ENCODE measurements at places on chromosomes 16 and 17.

- peak; percentile 94 for DNase-seq
- no peaks in the 10 kb centered on the region for H3K27me3 ChIP-seq
- peaks cover 8% of the 10 kb centered on the region for H3K36me3 ChIP-seq
- H3K27ac ChIP-seq = no peak overlapping the region
- H3K4me1 ChIP-seq = no peaks in the 10 kb centered on the region
Measured at GRCh38 chr17:8192070-8192815, 2.3 kb upstream of the BORCS6 start.

DNA sequence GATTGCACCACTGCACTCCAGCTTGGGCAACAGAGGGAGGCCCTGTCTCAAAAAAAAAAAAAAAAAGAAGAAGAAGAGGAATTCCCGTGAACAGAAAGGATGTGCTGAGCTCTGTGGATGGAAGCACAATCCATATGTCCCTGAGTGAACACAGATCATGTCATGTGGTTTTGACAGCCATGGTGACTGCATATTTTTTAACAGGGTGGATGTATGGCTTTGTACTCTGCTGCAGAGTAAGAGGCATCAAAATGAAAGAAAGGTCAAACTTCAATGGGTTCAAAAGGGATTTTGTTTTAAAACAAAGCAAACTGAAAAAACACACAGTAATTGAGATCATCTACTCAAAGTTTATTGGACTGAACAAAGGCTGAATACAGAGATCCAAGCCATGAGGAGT lies 31.5 kb downstream of the MXRA7 start:
- H3K27me3 ChIP-seq = no peaks in the 10 kb centered on the region
- no peak overlapping the region for H3K4me3 ChIP-seq
- no peaks in the 10 kb centered on the region for H3K36me3 ChIP-seq

DNA sequence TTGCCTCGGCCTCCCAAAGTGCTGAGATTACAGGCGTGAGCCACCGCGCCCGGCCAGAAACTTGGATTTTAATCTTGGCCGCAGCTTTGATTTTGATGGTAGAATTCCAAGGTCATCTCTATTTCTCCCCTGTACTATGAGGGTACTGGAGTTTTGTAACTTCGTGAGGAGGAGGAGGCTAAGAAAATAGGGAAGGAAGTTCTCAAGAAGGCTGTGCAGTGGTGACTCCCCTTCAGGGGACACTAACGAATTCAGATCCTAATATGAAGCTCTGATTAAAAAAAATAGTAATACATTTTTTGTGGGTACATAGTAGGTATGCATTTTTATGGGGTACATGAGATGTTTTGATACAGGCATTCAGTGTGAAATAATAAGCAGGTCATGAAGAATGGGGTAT lies 55.9 kb downstream of the LDHD start:
- H3K4me1 ChIP-seq = peaks cover 4% of the 10 kb centered on the region
- H3K27me3 ChIP-seq = no peaks in the 10 kb centered on the region
- H3K27ac ChIP-seq = no peak overlapping the region
- H3K36me3 ChIP-seq = peaks cover 5% of the 10 kb centered on the region
- no peak for DNase-seq
- no peak overlapping the region for H3K4me3 ChIP-seq

DNA sequence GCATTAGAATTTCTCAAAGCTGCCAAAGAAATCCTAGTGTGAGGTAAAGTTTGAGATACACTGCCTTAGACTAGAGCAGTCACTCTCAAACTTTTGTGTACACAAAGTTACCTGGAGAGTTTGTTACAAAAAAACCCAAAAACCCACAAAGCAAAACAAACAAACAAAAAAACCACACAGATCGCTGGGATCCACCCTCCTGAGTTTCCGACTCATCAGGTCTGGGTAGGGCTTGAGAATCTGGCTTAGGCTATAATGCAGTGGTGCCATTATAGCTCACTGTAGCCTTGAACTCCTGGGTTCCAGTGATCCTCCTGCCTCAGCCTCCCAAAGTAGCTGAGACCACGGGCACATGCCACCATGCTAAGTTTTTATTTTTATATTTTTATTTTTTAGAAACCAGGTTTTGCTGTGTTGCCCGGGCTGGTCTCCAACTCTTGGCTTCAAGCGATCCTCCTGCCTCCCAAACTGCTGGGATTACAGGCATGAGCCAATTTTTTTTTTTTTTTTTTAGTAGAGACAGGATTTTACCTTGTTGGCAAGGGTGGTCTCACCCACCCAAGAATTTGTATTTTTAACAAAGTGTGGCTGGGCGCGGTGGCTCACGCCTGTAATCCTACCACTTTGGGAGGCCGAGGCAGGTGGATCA lies 22.3 kb upstream of the SMG1 start:
- no peaks in the 10 kb centered on the region for H3K4me1 ChIP-seq
- DNase-seq = no peak
- H3K27me3 ChIP-seq = no peaks in the 10 kb centered on the region
- no peak overlapping the region for H3K27ac ChIP-seq

- peaks cover 30% of the 10 kb centered on the region for H3K36me3 ChIP-seq
- DNase-seq = peak; percentile 35
- H3K4me3 ChIP-seq = no peak overlapping the region
- peaks cover under 1% of the 10 kb centered on the region for H3K4me1 ChIP-seq
- no peak overlapping the region for H3K27ac ChIP-seq
Measured at GRCh38 chr17:7191571-7192270, 12.6 kb upstream of the ASGR1 start.

GRCh38 chr17:78166416-78166815 lies 2.0 kb upstream of the SYNGR2 start:
- H3K27ac ChIP-seq = no peak overlapping the region
- no peak for DNase-seq
- no peaks in the 10 kb centered on the region for H3K4me1 ChIP-seq
- no peak overlapping the region for H3K4me3 ChIP-seq

DNA sequence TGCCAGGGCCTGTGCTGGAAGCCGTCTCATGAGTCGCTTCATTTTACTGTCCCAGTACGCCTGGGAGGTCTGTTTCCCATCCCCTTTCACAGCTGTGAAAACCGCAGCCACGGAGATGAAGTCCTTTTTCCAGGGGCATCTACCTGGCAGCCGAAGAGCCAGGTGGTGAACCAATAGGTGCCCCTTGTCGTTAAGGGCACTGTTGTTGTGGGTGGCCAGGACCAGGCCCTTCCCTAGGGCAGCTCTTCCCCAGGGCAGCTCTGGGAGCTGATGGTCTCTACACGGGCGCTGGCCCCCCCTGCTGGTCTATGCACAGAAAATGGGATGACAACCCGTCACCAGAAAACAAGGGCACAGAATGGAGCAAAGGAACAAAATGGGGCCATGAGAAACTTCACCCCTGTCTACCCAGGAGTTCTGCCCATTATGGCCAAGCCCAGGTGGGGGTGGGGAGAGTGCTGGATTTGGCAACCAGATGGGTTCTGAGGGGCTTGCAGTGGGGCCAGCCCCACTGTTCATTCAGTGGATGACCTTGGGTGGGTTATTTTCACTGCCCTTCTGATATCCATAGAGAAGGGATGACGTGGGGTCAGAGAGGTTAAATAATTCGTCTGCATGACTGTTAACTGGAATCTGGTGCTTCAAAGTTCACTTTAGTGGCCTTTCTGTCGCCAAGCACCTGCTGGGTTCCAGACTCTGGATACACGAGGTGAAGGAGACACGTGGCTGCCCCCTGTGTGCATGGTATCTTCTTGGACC lies 11.5 kb downstream of the RMI2 start:
- H3K36me3 ChIP-seq = no peaks in the 10 kb centered on the region
- no peak overlapping the region for H3K4me3 ChIP-seq
- peak; percentile 67 for DNase-seq
- H3K27ac ChIP-seq = peak overlapping the region; percentile 44
- peaks cover 20% of the 10 kb centered on the region for H3K4me1 ChIP-seq

DNA sequence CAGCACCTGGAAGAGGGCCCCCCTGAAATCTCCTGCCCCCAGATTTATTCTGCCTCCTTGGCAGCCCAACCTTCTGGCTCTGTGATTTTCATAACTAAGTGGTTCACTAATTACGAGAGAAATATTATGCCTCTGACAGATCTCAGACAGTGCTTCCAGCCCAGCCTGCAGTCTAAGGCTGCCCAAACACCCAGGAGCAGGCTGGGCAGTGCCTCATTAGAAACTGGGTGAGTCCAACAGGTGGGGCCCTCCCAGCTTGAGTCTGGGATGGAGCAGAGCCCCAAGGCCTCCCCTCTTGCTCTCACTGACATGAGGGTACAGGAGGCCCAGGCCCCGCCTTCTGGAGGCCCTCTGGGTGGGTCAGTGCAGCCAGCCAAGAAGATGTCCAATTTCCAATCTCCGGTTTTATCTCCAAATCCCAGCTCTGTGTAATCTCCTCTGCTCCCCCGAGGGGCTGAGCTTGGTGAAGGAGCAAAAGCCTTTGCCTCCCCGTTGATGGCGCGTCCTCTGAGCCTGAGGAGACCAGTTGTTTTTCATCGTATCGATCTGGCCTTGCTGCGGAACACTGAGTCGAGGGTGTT lies 20.1 kb upstream of the ABCC3 start:
- no peak for DNase-seq
- no peak overlapping the region for H3K27ac ChIP-seq
- H3K4me1 ChIP-seq = peaks cover 16% of the 10 kb centered on the region
- H3K4me3 ChIP-seq = no peak overlapping the region

GRCh38 chr16:70778901-70779309 lies 22.1 kb downstream of the VAC14 start:
- no peaks in the 10 kb centered on the region for H3K27me3 ChIP-seq
- peak overlapping the region; percentile 86 for H3K27ac ChIP-seq
- no peak overlapping the region for H3K4me3 ChIP-seq
- peak; percentile 89 for DNase-seq
- H3K4me1 ChIP-seq = peaks cover 15% of the 10 kb centered on the region
- H3K36me3 ChIP-seq = peaks cover 60% of the 10 kb centered on the region

DNA sequence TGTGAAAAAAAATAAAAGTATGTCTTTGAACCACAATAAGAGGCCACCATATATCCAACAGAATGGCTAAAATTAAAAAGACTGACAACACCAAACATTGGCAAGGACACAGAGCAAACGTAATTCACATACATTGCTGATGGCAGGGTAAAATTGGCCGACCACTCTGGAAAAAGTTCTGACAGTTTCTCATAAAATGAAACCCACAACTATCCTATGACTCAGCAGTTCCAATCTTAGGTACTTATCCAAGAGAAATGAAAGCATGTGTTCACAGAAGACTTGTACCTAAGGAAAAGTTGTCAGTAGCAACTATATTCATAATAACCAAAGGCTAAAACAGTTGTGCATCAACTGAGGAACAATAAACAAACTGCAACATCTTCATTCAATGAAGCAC lies 357.3 kb upstream of the XYLT1 start:
- no peaks in the 10 kb centered on the region for H3K36me3 ChIP-seq
- H3K27me3 ChIP-seq = no peaks in the 10 kb centered on the region
- H3K4me3 ChIP-seq = no peak overlapping the region
- no peak overlapping the region for H3K27ac ChIP-seq

DNA sequence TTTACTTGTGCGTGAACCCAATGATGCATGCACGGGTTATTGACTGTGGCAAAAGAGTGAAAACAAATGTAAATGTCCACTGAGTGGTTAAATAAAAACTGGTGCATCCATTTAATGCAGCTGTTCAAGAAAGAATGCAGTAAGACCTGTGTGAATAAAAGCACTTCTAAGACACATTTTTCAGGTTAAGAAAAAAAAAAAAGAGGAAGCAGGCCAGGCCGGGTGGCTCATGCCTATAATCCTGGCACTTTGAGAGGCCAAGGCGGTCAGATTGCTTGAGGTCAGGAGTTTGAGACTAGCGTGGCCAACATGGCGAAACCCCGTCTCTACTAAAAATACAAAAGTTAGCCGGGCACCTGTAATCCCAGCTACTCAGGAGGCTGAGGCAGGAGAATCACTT lies 11.8 kb downstream of the CNGB1 start:
- H3K27ac ChIP-seq = no peak overlapping the region
- no peak for DNase-seq
- H3K27me3 ChIP-seq = no peaks in the 10 kb centered on the region
- H3K36me3 ChIP-seq = no peaks in the 10 kb centered on the region

DNA sequence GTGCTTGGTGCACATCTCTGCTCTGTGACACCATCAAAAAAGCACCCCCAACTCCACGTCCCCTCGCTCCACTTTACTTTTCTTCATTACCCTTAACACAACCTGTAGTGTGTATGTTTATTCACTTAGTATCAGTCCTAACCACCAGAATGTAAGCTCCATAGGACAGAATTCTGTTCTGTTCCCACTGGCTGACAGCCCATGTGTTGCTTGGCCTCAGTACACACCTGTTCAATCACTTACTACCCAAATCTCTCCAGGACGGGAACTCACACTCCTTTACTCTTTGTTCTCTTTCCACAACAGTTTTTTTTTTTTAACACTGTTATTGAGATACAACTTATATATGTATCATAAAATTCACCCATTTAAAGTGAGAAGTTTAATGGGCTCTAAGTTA lies 119.6 kb downstream of the MAF start:
- no peak for DNase-seq
- H3K4me1 ChIP-seq = no peaks in the 10 kb centered on the region
- no peak overlapping the region for H3K4me3 ChIP-seq
- peaks cover 54% of the 10 kb centered on the region for H3K27me3 ChIP-seq
- H3K27ac ChIP-seq = no peak overlapping the region

- no peak overlapping the region for H3K27ac ChIP-seq
- H3K4me3 ChIP-seq = no peak overlapping the region
- no peaks in the 10 kb centered on the region for H3K4me1 ChIP-seq
- DNase-seq = no peak
Measured at GRCh38 chr16:70632273-70632672, 14.1 kb upstream of the IL34 start.

DNA sequence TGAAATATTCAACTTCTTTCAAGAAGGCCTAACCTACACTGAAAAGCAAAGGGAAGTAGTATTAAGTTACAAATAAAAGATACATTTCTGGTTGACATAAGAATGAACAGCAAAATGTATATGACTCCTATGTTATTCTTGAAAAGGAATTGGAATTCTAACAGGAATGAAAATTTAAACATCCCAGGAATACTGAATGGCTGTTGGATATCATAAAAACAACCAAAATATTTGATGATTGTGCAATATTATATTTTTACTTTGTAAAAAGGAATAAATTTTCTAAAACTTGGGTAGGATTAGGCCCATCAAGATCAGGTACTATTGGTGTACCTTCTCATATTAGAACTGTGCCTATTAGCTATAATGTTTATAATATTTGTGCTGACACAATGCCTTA lies 50.0 kb downstream of the CYB5B start:
- peaks cover 12% of the 10 kb centered on the region for H3K4me1 ChIP-seq
- no peak overlapping the region for H3K4me3 ChIP-seq

DNA sequence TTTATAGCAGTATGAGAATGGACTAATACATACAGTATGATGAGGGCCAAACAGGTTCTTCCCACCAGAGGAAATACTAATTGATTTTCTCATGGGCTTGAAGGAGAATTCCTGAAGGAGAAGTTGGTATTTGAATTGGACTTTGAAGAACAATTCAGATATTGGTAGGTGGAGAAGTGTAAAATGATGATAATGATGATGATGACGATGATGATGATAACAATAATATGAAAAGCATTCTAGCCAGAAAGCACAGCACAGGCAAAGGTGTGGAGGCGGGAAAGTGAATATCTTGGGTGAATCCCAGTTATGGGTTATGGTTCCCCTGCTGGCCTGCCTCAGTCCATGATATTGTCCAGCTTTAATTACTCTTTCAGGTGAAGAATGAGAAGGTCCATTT lies 562.4 kb upstream of the SALL1 start:
- no peaks in the 10 kb centered on the region for H3K27me3 ChIP-seq
- H3K4me1 ChIP-seq = no peaks in the 10 kb centered on the region
- H3K4me3 ChIP-seq = no peak overlapping the region
- H3K27ac ChIP-seq = no peak overlapping the region
- DNase-seq = no peak
- H3K36me3 ChIP-seq = no peaks in the 10 kb centered on the region

Measured in MCF 10A (cell line).